Left ventricle myocardium superior (tissue), 1 donor: ENCODE measurements at places on chromosomes 4 and X.

GRCh38 chr4:8702020-8702495, 109.5 kb downstream of the CPZ start:
- no peak for DNase-seq

GRCh38 chrX:29555465-29556091, 659.8 kb upstream of the MAGEB2 start:
- DNase-seq: no peak

DNA sequence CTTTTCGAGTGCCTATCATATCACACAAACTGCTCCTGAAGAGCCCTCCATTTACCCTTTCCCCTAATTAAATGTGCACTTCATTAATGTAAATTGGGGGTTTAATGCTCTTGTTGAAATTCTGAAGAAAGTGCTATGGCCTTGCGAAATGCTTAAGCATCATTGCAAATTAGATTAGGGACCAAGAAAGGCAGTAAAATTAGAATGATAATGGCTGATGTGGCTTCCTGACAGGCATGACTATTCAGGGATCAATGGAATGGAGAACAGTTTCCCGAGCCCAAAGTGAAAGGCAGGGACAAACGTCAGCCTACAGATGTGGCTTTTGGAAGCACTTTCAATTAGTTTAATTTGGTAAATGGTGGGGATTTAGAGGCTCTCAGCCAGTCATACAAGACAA, 120.1 kb downstream of the NKX6-1 start:
- no peak for DNase-seq

- DNase-seq: no peak
Measured at GRCh38 chr4:121256887-121257466, 92.9 kb upstream of the TNIP3 start.

- DNase-seq: no peak
Measured at GRCh38 chr4:13893211-13893610, 265.7 kb upstream of the BOD1L1 start.

DNA sequence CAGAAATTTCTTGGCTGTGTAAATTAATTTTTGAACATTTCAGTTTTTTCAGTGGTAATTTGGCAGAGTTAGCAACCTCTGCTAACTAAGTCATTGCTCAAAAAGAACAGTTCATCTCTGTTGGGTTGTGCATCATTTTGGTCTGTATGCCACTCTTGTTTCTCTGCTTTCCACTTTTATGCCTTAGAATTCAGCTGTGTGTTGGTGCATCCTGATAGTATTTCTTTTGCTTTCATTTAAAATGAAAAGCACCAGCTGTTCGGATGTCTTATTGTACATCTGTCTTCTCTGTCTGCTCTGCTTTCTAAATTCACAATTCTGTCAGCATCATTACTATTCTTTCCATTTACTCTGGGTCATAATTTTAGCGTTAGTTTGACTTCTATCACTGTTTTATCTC, 388.2 kb upstream of the NDST4 start:
- no peak for DNase-seq

DNA sequence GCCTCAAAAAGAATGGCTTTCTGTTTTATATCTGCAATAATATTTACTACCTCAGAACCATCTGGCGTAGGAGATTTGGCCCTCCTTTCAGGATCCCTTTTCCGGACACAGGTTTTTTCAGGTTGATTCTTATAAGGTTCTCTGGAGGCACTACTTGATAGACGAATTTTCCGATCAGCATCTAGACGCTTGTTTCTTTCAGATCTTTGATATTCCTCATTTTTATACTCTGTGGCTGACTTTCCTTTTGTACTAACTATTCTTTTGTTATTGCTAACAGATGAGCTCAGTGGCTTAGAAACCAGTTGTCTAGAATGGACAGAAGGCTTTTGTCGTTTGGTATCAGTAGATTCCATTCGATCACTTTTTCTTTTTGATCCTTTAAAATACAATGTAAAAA, 12.4 kb downstream of the YTHDC1 start:
- no peak for DNase-seq

GRCh38 chr4:25062098-25062497, 31.4 kb upstream of the LGI2 start:
- DNase-seq: no peak

GRCh38 chrX:128781506-128781905, 729.3 kb upstream of the ACTRT1 start:
- no peak for DNase-seq

- no peak for DNase-seq
Measured at GRCh38 chrX:71225009-71225408, 2.0 kb downstream of the GJB1 start.

GRCh38 chr4:54731552-54731951, 73.8 kb downstream of the KIT start:
- no peak for DNase-seq

GRCh38 chr4:185508181-185508580, 27.1 kb downstream of the PDLIM3 start:
- no peak for DNase-seq

DNA sequence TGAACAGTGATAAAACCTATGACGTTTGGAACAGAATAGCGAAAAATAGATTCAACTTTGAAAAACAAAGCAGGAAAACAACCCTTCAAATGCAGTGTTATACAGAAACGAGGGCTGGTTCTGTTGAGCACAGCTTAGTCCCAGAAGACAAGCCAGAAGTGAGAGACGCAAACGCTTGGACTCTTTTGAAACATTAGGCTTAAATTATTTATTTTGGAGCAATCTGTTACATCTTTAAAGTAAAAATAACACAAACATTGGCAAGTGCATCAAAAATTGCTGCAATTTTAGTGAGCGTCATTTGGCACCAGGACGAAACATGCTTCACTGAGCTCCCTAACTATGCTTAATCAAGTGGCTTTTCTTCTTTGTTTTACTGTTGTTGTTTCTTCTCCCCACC, 63.5 kb downstream of the ENPP6 start:
- DNase-seq: no peak

- no peak for DNase-seq
Measured at GRCh38 chrX:71949844-71950445, 39.3 kb downstream of the NHSL2 start.

- DNase-seq: no peak
Measured at GRCh38 chrX:123450222-123450621, 266.1 kb downstream of the GRIA3 start.

- no peak for DNase-seq
Measured at GRCh38 chr4:95290702-95291101, 258.1 kb downstream of the UNC5C start.

GRCh38 chr4:10007436-10007740, 13.9 kb downstream of the SLC2A9 start:
- no peak for DNase-seq

DNA sequence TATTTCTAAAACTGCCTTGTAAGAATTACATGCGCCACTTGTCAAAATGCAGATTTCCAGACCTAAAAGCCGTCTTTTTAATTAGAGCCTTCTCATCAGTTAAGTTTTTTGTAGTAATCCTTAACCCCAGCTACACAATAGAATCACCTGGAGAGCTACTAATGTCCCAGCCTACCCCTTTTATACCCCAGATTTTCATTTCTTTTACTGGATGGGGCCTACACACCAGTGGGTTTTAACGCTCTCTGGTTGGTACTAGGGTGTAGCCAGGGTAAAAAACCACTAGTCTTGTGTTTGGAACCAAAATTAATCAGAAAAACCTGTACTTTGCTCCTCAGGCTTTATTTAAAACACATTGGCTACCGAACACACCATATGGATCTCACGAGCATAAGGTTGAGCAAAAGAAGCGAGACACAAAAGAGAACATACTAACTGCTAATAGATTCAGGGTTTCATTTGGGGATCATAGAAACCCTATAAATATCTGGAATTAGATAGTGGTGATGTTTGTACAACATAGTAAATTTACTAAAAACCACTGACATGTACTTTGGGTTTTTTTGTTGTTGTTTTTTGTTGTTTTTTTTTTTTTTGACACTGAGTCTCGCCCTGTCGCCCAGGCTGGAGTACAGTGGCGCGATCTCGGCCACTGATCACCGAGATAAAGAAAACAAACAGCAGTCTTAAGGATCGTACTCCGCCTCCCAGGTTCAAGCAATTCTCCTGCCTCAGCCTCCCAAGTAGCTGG, 30.6 kb downstream of the BBS12 start:
- no peak for DNase-seq

DNA sequence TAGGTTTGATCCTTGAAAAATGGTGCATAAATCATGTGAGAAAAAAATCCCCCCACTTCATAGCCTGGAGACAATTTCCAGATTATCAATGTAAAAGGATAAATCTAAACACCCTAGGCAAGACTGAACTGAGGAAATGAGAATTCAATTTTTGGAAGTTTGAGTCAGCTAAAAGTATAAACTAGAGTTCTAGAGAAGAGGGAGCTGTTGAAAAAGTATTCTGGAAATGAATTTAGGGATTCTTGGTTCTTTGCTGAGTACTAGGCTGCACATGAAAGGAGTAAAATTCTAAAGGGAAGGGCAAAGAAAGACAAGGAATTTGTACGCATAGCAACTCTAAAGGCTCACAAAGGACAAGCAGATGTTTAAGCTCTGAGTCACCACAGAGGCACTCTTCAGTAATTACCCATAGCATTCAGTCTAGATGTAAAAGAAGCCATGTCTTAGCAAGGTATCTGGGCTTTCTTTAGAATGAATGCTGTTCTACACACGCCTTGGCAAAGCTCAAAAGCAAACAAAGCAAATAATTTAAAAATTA, 896.5 kb downstream of the PDHA2 start:
- no peak for DNase-seq

DNA sequence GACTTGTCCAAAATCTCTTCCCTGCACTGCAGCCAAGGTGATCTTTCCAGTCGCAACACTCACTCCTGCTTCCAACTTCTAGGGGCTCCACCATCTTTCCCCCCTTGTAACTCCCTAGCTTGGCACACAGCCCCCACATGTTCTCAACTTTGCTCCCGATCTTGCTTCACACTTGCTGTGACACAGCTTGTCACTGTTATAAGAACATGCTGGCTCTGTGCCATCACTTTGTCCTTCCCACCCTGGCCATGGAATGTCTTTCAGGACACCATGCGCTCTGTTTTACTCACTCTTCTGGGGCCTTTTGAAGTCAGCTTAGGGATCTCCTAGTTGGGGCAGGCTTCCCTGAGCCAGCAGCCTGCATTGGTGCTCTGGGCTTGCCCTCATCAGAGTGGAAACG, 2.5 kb downstream of the NSDHL start:
- no peak for DNase-seq

GRCh38 chr4:65521666-65522065, 148.6 kb downstream of the EPHA5 start:
- DNase-seq: no peak

DNA sequence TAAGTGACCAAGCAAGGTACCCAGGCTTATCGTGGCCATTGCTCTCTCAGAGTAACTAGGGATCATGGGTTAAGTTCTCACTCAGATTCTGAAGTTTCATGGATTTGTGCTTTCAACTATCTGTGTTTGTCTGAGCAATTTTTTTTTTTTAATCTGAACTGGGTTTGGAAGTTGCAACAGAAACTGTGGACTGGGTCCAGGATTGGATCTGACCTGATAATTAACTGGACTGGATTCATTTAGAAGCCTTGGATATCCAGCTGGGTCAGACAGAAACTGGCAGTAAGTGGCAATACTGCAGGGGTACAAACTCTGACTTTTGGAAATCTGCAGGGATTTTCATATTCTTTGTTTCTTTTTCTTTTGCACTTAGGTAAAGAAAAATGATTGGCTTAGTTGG, 38.7 kb upstream of the FGF2 start:
- no peak for DNase-seq

DNA sequence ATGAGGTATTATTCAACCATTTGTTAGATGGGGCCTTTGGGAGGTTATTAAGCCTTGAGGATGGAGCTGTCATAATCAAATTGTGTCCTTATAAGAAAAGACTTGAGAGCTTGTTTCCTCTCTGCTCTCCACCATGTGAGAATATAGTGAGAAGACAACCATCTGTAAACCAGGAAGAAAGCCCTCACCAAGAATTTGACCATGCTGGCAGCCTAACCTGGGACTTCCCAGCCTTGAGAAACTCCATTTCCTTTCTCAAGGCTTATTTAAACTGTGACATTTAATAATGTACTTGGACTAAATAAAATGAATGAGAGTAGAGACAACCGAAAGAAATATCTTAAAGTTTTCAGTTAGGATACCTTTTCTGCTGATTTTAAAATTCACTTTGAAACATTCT, 83.7 kb upstream of the GC start:
- no peak for DNase-seq

DNA sequence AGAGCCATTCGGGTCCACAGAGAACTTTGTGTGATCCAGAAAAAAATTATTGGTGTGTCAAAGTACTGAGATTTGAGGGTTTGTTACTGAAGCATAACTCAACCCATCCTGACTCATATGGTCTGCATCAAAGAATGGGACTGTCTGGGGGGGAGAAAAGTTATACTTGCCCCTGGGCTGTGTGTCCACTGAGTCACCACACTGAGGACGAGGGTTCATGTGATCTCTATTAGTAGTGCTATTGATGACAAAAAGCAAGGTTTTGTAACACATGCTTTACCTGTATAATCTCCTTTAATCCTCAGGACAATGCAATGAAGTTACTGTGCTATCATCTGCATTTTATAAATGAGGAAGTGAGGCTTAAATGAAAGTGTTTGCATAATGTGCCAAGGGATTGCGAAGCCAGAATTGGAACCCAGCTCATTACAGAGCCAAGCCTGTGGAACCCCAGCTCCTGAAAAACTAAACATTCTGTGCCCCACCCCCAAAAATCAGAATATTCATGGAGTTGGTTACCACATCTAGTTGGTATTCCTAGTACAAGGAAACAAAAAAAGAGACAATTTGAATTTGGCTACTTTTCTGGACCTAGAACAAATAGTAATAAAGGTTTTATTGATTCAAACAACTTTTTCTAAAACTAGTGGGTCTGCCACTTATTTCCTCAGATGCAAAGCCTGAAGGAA, 31.2 kb downstream of the CCDC149 start:
- DNase-seq: no peak

DNA sequence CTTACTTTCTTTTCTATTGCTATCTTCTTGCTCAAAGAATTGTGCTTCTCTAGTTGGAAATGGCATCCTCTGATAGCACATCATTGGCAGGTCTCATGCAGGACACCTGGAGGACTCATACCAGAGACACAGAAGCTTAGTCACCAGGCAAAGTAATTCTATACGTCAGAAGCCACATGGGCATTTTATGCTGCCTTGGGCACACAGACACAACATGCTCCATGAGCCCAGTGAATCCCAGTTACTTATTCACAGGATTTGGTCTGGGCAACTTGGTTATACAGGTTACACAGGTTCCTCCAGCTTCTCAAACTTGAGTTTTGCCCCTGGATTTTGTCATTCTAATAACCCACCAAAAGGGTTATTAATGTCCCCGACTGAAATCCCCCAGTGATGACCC, 7.1 kb downstream of the RASSF6 start:
- DNase-seq: no peak

DNA sequence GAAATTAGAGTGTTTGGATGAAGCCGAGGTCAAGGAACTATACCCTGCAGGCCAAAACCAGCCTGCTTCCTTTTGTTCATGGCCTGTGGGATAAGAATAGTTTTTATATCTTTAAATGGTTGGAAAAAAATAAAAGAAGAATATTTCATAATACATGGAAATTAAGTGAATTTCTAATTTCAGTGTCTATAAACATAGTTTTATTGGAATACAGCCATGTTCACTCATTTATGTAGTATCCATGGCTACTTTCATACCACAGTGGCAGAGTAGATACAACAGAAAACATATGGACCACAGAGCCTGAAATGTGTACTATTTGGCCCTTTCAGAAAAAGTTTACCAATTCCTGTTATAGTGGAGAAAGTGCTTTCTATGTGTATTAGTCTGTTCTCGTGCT, 13.6 kb downstream of the LIMCH1 start:
- no peak for DNase-seq

- no peak for DNase-seq
Measured at GRCh38 chr4:87321888-87322287, 794 bp downstream of the HSD17B13 start.
